ENCODE measurements at places on chromosomes 16 and 17. TPM values are rescaled to one million over a fixed set of nuclear protein-coding genes. Genes with fewer than 3 reads are reported as not detected.

GRCh38 chr17:70492368-70492767, 323.0 kb downstream of the KCNJ2 start:
- no peak for DNase-seq

DNA sequence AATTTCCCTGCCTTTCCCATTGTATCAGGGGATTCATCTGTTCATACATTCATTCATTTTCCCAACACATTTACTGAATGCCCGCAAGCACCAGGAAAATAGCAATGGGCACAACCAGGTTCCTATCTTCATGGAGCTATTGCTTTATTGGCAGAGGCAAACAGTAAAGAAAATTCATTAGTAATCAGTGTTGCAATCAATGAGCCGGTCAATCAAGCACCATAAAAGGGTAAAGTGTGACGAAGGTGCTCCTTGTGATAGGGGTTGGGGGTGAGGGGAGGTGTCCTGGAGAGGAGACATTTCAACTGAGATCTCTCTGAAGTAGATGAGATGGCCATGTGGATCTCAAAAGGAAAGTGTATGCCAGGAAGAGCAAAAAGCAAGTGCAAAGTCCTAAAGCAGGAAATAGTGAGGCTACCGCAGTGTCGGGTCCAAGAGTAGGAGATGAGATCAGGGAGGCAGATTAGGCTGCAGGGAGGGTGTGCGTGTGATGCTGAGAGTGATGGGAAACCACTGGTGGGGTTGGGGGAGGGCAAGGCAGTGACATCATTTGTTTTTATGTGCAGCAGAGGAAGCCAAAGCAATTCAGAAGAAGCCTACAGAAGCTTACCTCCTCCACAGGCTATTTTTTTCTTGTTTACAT, 28.4 kb downstream of the CDH13 start:
- no peak for DNase-seq

DNA sequence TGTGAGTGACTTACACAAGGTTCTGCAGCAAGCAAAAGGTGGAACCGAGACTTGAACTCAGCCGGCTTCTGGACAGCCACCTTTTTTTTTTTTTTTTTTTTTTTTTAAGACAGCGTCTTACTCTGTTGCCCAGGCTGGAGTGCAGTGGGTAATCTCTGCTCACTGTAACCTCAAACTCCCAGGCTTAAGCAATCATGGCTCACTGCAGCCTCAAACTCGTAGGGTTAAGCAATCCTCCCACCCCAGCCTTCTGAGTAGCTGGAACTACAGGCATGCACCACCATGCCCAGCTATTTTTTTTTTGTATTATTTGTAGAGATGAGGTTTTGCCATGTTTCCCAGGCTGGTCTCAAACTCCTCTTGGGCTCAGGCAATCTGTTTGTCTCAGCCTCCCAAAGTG, 55.2 kb upstream of the GOT2 start:
- no peak for DNase-seq

DNA sequence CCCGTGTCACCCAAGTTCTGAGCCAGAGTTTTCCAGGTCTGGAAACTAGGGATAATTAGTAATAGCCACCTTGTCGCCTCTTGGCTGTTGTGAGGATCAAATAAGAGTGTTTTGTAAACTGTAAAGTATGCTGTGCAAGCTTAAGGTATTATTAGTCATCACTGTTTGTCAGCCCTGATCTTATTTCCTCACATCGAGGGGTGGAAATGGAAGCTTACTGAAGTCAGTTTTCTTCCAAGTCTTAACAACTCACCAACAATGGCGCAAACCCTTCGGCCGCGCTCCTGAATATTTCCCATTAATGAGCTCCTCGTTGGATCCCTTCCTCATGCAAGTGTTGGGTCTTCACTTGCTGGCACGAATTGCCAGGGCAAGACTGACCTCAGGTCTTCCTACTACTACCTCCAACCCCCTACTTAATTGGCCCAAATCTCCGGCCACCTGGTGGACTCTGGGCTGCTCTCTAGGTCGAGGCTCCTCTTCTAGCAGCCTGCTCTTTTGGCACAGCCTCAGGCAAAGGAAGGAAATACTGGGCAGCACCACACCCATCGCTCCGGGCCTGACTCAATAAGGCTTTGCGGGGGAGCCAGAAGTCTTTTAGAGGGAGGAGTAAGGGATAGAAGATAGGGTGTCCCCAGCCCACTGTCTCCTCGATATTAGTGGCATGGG, 885 bp upstream of the SLC35B1 start:
- DNase-seq: no peak

HP gene
- 2.4 TPM for total RNA-seq
